ENCODE measurements at places on chromosomes 16 and 17.

- no peak for DNase-seq
Measured at GRCh38 chr17:81489012-81489997, 23.3 kb downstream of the ACTG1 start.

DNA sequence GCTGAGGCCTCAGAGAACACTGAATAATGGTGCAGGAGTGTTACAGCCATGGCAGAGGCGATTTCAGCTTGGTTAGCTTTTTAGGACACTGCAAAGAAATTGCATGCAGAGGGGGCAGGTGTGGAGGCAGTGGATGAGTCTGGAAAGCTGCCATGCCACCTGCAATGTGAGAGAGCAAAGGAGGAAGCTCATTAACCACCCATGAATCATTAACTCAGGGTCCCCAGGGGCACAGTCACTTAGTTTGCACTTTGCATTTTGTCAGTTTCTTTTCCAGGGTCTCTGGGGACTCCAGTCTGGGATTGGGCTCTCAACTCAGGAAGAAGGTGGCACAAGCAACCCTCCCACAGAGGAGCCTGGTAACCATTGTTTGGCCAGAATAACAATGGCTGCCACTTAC is 132.9 kb downstream of the USP31 start:
- DNase-seq = no peak

GRCh38 chr17:43701318-43701743 is 39.6 kb upstream of the MEOX1 start:
- DNase-seq = no peak

DNA sequence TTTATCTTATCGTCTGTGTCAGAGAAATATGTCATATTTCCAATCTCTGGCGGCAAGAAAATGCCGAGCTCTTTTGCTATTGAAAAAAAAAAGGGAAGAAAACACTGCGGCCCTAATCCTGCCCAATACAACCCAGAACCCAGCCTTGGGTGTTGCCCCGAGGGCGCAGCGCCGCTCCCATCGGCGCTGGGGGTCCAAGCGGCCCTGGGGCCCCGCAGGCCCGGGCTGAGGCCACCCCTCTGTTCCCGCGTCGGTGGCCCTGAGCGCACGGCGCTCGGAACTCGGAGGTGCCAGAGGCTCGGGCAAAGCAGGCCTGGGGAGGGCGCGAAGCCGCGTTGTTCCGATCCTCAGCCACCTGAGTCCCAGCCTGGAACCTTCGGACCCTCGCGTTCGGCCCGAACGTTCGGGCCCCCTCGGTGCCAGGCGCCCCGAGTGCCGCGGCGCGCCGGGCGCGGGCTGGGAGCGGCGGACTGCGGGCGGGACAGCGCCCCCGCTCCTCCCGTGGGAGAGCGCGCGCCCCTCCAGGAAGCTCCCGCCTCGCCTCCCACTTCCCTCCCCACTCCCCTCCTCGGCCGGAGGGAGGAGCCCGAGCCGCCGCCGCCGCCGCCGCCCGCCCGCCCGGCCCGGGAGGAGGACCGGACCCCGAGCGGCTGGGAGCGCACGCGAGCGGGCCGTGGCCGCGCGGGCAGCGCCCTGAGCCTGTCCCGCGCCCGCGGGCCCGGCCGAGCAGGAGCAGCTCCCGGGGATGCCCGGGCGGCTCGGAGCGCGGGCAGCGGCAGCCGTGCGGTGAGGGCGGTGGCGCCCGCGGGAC is at the start of gene CPNE2:
Gene CPNE2 (plus strand): TSS at position 609 of the 811 bp plus-strand sequence. CDS start 18,160 bp downstream, outside the sequence.
- DNase-seq = no peak

DNA sequence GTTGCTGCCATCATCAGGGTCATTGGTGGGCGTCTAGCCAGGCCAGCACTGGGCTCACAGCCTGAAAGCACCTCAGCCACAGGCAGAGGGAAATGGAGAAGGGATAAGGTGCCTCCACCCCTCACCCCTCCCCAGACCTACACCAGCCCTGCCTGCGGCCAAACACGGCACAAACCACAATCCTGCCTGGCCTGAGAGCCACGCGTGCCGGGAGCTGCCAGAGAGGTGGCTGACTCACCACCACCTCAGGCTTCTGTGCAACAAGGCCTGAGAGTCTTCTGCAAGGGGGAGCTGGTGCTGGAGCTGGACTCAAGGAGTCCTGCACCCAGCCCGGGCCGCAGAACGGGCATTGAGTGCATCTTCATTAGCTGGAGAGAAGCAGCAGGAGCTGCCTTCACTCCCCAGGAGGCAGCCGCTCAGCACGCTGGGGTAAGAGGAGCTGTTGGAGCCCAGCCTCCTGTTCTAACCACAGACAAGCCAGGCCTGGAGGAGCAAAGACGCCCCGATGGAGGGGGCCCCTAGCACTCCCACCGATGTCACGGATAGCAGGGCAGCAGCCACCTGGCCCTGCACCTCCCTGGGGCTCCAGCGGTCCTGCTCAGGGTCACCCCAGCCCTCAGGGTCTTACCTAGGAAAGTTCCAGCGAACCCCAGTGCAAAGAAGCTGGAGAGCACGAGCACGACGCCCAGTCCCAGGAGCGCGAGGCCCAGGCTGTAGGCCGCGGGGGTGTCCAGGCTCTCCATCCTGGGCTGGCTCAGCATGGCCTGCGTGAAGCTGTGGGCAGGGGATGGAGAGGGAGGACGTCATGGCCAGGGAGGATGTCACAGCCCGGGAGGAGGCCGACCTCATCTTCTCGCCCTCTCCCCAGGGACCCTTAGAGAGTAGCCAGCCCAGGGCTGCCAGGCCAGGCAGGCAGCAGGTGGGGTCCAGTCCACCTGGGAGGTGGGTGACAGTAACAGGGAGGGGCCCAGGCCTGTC is 16.0 kb upstream of the RASD1 start:
- no peak for DNase-seq

- no peak for DNase-seq
Measured at GRCh38 chr16:53912155-53912554, 208.2 kb downstream of the FTO start.

- DNase-seq = no peak
Measured at GRCh38 chr17:35449371-35449931, 885 bp upstream of the SLFN13 start.

- DNase-seq = no peak
Measured at GRCh38 chr16:17382514-17382913, 88.2 kb downstream of the XYLT1 start.

DNA sequence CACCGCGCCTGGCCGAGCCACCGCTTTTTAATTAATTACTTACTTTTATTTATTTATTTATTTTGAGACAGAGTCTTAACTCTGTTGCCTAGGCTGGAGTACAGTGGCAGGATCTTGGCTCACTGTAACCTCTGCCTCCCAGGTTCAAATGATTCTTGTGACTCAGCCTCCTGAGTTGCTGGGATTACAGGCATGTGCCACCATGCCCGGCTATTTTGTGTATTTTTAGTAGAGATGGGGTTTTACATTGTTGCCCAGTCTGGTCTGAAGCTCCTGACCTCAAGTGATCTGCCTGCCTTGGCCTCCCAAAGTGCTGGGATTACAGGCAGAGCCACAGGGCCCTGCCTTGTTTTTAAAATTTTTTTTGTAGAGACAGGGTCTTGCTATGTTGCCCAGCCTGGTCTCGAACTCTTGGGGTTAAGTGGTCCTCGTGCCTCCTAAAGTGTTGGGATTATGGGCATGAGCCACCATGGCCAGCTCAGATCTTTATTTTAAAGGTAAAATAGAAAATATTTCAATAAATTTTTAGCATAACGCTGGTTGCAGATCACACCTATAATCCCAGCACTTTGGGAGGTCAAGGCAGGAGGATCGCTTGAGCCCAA is 18.3 kb upstream of the NUDT16L1 start:
- no peak for DNase-seq

- no peak for DNase-seq
Measured at GRCh38 chr16:84511831-84512230, 7.4 kb upstream of the MEAK7 start.

Measured in NCI-H2081 treated with DMSO at 0.1 percent for 48 hours (cell line).